ENCODE measurements at places on chromosomes 5 and 9.

DNA sequence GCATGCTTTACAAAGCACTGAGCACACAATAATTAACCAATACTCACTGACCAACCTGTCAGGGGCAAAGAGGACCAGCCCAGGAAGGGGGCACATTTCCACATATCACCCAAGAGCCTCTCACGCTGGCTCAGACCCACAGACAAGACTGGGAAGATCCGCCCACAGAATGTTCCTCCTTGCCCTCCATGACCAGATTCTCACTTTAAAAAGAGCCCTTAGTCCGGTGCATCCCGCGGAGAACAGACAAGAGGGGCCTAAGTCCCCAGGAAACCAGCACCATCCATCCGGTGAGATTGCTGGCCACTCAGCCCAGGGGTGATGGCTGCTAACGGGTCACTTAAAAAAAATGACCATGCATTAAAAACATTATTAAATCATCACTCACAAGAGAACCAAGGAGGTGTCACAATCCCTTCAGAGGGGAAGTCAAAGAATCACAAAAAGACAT is 32.9 kb downstream of the SEMA4D start:
- DNase-seq, result no peak

GRCh38 chr9:93079371-93079770 is 16.6 kb upstream of the CARD19 start:
- no peak for DNase-seq

DNA sequence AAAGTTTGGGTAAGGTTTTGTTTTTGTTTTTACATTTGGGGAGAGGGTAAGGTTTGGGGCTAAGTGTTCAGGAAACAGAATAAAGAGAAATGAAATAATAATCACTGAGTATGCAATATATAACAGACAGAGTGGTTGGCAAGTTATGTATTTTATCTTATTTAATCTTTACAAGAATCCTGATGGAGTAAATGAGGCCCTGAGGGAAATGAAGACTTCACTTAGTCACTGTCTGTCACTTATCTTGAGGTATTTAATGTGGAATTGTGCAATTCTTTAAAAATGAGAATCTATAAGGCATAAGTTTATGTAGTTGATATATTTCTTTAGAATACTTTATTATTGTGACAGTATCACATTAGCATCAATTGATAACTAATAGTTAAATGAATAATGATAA is 48.1 kb downstream of the TEK start:
- DNase-seq, result no peak

DNA sequence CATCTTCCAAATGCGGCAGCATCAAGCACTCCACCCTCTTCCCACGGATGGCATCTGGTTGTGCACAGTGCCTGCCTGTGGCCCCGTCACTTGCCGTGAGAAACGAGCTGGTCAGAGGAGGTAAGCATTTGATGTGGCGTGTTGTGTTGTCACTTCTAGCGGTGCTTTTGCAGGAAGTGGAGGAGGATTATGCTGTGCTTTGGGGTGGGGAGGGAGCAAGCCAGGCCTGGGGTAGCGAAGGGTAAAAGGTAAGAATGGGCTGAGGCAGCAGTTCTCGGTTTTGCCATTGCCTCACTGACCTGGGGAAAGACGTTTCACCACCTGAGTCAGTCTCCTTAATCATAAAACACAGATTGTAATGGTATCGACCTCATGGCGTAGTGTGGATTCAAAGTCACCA is 2.3 kb upstream of the POMT1 start:
- no peak for DNase-seq

DNA sequence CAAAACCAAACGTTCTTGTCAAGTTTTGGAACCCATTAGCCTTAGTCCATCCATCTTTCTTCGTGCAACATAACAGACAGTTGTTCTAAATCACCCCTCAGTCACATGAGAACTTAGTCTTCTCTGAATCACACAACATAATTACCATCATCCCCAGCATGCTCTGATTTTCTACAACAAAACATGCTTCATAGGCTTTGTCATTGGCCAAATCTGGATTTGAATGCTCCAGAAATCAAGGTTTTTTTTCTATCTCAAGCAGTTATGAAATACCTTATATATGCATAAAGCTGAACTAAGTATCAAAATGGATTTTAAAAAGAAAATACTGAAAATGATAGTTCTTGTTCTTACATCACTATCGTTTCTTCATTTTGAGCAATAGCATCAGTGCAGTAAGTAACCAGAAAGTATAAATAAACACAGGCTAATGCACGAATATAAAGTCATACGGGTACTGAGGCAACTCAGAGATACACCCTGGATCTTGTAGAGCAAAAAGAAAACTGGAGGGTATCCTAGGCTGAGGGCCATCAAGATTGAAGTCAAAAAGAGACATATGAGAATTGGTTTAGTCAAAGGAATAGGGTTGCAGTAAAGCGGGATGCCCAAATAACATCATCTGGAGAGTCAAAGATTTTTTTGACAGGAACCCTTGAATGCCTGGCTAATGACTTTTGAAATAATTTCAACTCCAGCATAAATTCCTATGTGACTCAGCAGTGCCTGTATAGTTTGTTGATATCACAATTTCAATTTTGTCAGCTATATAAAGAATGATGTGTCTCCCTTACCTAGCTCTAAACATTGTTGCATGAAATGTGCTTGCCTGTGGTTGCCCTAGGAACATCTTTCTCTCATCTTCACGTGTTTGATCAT is 164.7 kb downstream of the ADAMTSL1 start:
- no peak for DNase-seq

DNA sequence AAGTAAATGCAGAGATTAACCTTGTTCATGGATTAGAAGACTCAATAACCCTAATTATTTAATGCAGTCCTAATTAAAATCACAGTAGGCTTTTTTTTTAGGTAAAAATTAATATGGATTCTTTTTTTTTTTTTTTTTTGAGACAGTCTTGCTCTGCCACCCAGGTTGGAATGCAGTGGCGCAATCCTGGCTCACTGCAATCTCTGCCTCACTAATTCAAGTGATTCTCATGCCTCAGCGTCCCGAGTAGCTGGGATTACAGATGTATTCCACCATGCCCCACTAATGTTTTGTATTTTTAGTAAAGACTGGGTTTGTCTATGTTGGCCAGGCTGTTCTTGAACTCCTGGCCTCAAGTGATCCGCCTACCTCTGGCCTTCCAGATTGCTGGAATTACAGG is 40.6 kb downstream of the DENND4C start:
- DNase-seq, result no peak

GRCh38 chr5:7245121-7245651 is 150.8 kb upstream of the ADCY2 start:
- no peak for DNase-seq

DNA sequence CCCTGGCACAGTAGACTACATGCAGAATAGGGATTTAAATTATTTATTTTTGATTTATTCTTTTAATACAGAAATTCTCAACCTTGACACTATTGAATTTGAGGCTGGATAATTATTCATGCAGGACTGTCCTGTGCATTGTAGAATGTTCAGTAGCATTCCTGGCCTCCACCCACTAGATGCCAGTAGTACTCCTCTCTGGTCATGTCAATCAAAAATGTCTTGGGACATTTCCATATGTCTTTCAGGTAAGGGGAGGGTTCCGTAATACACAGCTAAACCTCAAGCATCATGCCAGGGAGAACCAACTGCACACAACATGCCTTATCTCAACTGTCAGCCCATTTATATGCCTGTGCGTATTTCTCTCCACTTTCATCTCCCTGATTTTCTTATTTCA is 231.8 kb downstream of the BRINP1 start:
- DNase-seq, result no peak
